ENCODE measurements at places on chromosomes 3 and 15.

DNA sequence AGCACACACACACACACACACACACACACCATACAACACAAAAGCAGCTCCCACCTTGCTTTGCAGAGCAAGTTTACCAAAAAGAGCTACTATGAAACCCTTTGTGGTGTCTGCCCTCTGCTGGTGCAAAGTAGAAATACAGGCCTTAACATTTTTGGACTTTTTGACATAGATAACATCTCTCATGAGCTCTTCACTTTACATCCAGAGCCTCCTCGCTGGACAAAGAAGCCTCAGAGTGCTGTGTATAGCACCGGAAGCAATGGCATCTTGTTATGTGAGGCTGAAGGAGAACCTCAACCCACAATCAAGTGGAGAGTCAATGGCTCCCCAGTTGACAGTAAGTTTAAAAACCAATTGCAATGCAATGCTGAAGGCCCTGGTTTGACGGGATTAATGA, 157.9 kb downstream of the CHL1 start:
- DNase-seq = peak; percentile 65

GRCh38 chr15:90701048-90701447, 16.1 kb upstream of the BLM start:
- no peak for DNase-seq

DNA sequence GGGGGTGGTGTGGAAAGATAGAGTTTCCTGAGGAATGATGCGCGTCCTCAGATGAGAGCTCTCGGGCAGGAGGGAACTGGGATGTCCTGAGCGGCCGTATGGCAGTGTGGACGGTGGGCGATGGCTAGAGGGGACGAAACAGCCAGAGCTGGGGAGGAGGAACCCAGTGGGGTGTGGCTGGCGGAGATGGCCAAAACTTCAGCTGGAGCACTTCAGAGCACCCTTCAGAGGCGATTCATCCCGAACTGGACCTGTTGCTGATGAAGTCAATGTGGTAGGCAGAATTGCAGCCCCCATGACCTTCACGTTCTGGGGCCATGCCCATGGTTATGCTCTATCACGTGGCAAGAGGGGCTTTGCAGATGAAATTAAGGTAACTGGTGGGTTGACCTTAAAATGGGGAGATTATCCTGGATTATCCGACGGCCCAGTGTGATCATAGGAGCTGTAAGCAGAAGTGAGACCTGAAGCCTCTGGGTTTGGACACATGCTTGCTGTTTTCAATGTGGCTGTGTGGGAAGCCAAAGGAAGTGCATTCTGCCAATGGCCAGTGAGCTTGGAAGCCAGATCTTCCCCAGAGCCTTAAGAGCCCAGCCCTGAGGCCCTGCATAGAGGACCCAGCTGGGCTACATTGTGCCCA, 52.3 kb downstream of the ATP1B3 start:
- no peak for DNase-seq

GRCh38 chr3:196948442-196949284, 6.3 kb upstream of the NCBP2 start:
- no peak for DNase-seq

GRCh38 chr15:88992216-88992615, 79.0 kb upstream of the MFGE8 start:
- no peak for DNase-seq

DNA sequence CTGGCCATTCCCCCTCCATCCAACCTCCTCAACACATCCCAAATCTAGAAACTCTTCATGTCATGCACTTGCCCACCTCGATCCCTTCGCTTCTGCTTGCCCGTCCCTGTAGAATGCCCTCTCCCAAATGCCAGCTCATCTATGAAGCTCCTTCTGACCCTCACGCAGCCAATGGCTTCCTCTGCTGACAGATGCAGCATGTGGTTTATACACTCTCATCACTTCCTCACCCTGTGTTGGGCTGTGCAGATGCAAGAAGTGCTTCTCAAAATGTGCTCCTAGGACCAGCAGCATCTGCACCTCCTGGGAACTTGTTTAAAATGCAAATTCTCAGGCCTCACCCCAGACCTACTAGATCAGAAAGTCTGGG, 51.7 kb downstream of the SEMA5B start:
- no peak for DNase-seq

GRCh38 chr3:17806201-17806600, 63.8 kb upstream of the TBC1D5 start:
- DNase-seq = no peak

DNA sequence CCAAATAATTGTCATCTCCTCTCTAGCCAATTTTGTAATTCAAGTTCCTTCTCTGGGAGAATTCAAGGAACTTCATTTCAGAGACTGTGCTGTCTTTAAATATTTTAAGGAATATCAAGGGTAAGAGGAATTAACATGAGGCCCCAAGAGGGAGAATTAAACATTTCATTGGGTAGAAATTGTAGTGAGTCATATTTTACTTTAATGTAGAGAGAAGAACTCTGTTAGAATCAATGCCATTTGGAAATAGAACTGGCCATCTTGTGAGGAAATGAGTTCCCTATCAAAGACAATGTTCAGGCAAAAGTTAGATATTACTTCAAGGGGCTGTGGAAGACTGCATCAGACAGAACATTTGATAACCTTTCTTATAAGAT, 43.5 kb upstream of the TP63 start:
- DNase-seq = no peak

DNA sequence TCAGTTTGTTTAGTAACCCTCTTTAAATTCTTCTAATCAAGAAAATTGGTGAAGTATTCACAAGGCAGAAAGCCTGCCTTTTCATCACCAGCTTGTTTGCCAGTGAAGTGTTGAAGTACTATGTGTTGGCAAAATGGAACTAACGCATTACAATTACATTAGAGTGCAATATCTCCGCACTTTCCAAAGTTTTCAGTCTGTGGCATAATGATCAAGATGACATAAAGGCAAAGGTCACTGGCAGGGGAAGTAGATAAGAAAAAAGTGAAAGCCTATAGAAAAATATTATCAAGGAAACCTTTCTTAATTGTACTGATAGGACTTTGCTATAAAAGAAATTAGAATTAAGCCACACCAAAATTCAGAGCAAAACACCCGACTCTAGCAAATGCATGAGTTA, 25.0 kb upstream of the TM4SF1 start:
- no peak for DNase-seq

DNA sequence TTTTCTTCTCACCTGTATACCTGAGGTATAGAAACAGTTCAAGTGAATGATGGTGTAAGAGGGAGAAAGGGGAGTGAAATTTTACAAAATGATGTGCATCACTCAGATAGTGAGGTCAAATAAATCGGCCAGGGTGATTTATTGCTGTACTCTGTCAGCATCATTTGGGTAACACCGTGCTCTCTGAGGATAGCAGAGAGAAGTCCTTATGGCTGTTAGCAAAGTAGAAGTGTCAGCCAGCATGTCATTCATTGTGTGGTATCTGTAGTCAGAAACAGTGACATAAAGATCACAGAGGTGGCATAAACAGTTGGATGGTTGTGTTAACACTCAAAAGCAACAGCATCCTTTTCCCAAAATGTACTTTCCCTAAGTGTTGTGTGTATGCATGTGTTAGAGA, 53.4 kb downstream of the PSMD6 start:
- DNase-seq = no peak

- DNase-seq = no peak
These were observed 62.9 kb downstream of the CMTM8 start for GRCh38 chr3:32301426-32301825.

- no peak for DNase-seq
These were observed 525.8 kb downstream of the SHQ1 start for GRCh38 chr3:72322264-72322976.

GRCh38 chr3:173501931-173502489, 104.5 kb downstream of the NLGN1 start:
- no peak for DNase-seq

GRCh38 chr3:157922614-157923013, 183.6 kb downstream of the SHOX2 start:
- DNase-seq = no peak

GRCh38 chr3:119145500-119146167, at the start of gene TEX55:
TSS of gene TEX55 (plus strand) at chr3:119146165. CDS start at chr3:119146190, 25 bp downstream.
- DNase-seq = peak; percentile 2

DNA sequence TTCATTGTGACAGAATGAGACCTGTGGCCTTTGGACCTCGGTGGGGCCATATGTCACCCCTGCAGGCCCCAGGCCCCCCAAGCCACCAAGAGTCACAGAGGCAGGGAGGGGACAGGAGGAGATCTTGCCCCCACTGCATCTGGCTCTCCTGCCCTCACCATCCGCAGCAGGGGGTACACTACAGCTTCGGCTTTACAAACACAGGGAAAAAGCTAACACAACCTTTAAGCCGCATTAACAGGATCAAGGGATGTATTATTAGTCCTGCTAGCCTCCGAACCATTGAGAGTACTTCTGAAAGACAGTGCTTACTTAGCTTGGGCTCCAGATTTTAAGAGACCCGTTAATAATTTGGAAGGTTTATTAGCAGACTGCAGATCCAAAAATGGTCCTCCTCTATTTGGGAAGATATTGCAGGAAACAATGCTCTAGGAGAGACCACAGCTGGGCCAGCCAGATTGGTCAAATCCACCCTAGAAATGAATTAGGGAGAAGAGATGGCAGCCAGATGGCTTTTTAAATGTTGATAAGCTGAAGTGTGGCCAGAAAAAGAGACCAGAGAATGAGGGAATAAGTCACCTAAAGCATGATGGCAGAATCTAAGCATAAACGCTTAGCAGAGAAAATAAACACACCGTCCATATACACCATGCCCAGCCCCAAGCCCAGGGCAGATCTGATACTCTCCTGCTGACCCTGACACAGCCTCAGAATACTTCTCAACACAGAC, 31.5 kb downstream of the SRGAP3 start:
- no peak for DNase-seq

DNA sequence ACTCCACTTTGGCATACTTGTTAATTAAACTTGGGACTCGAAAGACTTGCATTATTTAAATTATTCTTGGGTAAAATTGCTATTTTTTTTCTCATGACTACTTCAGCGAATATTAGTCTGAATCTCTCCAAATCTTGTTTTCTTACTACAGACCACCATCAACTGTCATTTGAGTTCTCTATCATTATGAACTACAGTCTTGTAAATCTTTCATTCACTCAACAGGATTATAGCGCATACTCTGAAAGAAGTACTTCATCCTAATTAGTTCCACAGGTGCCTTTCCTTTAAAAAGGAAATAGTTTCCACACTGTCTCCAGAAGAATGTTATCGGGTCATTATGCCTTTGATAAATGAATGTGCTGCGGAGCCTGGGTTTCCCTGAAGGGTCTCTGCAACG, 149.5 kb downstream of the NLGN1 start:
- no peak for DNase-seq

- DNase-seq = no peak
These were observed 19.0 kb downstream of the FBLN2 start for GRCh38 chr3:13567684-13568514.

DNA sequence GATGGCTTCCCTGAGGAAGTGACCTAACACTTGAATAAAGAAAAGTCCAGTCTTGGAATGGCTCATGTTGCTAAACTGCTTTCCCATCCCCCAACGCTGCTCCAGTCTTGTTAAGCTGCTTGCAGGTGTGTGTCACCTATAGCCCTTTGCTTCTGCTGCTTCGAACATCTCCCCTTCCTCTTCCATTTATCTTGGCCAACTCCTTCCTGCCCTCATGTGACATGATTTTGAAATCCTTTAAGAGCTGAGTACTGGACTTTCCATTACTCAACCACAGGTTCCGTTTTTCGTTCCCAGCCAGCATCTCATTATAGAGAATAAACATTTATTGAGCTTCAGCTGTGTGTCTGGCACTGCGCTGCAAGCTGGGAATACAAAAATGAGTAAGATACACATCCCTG, 1.7 kb downstream of the ATG7 start:
- DNase-seq = no peak

- peak; percentile 58 for DNase-seq
These were observed 808 bp downstream of the BCL6 start for GRCh38 chr3:187744169-187745151.

DNA sequence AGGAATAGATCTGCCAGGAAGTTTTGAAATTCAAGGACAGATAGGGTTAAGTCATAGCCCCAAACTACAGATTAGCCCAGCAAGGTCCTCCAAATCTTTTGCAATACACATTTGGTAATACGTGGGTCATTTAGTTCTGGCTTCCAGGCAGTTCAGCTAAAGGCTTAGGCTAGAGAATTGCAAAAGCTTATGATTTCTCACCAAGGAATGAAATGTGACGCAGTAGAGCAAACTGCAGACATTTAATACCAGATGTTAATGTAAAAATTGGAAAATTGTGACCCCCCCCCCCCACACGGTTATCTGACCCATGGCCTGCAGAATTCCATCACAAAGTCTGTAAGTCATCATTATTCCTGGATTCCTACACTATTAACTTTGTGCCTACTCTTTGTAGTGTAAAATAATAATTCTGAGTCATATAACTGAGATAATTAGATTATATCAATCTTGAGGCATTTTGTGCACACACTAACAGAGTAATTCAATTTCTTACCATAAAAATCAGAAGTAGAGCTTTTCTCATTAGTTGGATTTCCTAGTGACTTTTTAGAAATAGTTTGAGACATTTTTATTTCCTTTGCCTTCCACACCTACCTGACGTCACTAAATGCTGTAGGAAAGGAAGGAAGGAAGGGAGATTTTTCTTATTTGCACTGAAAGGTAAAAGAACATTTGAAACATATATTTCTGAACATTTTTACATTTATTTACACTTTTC, 235.2 kb downstream of the DTWD1 start:
- no peak for DNase-seq

DNA sequence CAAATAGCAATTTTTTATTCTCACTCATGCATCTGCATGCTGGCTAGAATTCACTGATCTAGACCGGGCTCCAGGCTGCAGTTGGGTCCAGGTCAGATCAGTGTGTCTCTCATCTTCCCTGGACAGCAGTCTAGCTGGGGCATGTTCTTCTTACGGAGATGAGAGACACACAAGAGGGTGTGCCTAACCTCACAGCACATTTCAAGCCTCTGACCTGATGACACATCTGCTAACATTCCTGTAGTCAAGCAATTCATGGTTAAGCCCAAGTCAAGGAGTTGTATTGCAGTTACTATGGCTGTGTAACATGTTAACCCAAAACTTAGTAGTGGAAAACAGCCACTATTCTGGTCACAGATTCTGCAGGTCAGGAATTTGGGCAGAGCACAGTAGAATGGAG, 13.1 kb downstream of the BSN start:
- no peak for DNase-seq
